ENCODE measurements at places on chromosomes 5 and 9.

DNA sequence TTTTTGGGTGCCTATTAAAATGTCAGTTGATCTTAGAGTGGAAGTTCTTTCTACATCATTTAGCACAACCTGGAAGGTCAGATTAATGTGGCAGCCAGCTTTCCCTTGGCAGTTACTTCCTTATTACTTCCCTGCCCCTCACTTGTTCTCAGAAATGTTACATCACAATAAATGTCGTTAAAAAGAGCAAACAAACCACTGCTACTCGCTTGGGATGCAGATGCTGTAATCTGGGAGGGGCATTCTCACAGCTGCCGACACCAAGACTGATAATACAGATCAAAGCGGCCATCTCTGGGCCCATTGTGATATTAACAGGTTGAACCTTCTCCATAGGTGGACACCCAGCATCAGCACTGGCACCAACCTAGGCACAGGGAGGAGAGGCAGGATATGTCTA is 29.3 kb downstream of the PLAC8L1 start:
- no peak for DNase-seq

- DNase-seq: no peak
Measured at GRCh38 chr9:69218166-69218565, 44.1 kb downstream of the TJP2 start.

DNA sequence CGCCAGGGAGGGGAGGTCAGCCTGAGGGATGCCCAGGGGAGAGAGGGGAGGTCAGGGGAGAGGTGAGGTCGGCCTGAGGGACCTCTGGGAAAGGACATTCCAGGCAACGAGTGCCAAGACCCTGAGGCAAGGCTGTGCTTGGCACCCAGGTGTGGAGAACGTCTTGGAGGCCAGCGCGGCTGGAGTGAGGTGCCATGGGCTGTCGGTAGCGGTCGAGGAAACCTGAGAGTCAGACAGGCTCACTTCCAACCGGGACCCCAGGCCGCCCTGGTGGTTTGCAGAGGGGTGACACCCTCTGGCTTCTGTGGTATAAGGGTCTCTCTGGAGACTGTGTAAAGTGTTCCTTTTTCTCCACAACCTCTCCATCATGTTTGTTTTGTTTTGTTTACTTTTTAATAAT is 82.9 kb downstream of the CACNA1B start:
- DNase-seq: no peak

- DNase-seq: no peak
Measured at GRCh38 chr5:172371684-172372083, 82.6 kb downstream of the SH3PXD2B start.

GRCh38 chr5:8188874-8189565 is 320.1 kb downstream of the MTRR start:
- DNase-seq: peak; percentile 11

- no peak for DNase-seq
Measured at GRCh38 chr5:52491071-52491787, 296.5 kb upstream of the ITGA1 start.

- DNase-seq: no peak
Measured at GRCh38 chr9:70635790-70636189, 221.3 kb upstream of the KLF9 start.

DNA sequence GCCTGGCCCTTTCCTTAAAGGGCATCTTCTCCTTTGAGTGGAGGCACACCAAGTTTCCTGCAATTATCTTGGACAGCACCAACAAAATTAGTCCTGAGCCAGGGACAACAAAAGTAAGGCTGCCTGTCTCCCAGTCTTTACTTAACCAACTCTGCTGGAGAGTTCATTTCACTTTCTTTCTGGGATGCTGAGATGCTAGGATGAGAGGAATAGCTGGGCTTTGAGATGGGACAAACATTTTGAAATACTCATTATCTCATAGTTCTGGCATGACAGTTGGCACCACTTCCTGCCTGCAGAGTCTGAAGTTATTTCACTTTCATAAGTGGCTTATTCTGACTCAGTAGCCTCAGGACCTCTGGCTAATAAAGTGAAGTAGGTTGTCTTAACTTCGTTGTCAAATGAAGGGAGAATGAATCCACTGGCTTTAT is 157.0 kb downstream of the C9orf152 start:
- peak; percentile 69 for DNase-seq

DNA sequence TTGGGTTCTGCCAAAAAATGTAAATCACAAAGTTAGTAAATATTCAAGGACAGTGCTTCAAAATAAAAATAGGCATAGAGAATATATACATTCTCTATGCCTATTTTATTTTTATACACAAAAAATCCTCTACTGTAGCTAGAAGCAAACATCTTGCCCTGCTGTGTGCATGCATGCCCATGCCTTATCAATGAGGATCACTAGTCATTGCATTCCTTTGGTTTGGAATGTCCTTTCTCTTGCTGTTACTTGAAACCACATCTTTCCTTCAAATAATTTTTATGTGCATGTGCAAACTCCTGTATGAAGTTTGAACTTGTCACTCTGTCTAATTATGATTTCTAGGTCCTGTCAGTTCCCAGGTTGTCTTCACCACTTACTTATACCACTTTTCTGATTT is 278.9 kb upstream of the IZUMO3 start:
- no peak for DNase-seq

GRCh38 chr9:137618105-137619067 is at the start of gene EHMT1:
Gene EHMT1, plus strand, starts transcription at chr9:137619005. Its CDS starts 24 bp downstream, at chr9:137619029.
- DNase-seq: peak; percentile 95

- no peak for DNase-seq
Measured at GRCh38 chr9:93415176-93415690, 36.3 kb upstream of the FAM120A start.

- DNase-seq: no peak
Measured at GRCh38 chr5:66417781-66418180, 178.4 kb upstream of the MAST4 start.

GRCh38 chr9:37904445-37905130 is 661 bp upstream of the SLC25A51 start:
- DNase-seq: no peak

GRCh38 chr5:181243018-181243563 is 615 bp downstream of the RACK1 start:
- DNase-seq: peak; percentile 29

DNA sequence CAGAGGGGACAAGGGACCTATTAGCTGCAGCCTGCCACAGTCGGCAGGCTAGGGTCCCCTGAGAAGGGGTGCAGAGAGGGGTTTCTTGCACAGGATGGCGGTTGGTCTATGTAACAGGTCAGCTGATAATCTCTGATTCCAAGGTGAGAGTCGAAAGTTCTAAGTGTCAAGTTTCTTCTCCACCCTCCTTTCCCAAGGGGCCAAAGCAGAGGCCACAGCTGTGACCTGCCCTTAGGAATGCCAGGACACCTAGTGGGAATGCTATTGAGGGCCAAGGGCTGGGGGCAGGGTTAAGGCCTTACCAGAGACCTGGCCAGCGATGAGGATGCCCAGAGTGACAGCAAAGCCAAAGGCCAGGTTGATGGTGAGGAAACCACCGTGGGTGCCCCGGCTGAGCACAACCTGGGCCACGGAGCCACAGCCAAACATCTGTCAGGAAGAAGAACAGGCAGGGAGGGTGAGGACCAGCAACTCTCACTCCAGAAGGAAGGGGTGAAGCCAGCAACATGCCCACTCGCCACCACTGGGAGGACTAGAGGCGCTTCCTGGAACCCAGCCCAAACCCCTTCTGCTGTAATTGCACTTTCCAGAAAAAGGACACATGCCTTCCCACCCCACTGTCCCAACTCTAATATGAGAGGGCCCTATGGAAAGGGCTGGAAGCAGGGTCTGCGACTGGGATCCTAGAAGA is 3.8 kb downstream of the AQP3 start:
- peak; percentile 33 for DNase-seq

DNA sequence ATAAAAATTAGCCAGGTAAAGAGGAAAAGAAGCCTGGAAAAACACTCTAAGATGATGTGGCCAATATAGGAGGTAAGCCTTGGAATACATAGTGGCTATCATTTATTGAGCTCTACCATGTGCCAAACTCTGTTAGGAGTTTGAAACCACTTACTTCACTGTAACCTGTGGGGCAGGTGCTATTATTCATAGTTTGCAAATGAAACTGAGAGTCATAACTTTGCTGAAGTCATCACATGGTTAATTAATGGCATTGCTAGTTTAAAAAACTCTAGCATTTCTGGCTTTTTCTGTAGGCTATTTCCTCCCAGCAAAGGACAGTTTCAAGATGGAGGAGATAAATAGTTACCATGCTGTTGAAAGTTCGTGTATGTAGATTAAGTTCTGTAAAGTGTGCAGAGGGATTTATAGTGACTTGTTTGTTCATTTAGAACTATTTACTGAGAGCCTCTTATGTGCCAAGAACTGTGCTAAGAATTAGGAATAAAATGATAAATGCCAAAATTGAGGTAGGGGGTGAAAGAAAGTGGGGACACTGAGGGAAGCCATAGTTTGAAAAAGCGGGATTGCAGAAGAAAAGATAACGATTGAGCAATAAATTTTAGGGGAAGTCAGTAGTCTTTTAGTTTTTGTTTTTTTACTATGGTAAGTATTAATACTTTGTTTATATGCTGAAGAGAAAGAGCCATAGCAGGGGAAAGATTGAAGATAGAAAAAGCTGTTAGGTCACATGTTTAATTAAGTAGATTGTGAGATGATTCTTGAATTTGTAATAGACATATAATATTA is 57.2 kb downstream of the WDR70 start:
- DNase-seq: peak; percentile 83

DNA sequence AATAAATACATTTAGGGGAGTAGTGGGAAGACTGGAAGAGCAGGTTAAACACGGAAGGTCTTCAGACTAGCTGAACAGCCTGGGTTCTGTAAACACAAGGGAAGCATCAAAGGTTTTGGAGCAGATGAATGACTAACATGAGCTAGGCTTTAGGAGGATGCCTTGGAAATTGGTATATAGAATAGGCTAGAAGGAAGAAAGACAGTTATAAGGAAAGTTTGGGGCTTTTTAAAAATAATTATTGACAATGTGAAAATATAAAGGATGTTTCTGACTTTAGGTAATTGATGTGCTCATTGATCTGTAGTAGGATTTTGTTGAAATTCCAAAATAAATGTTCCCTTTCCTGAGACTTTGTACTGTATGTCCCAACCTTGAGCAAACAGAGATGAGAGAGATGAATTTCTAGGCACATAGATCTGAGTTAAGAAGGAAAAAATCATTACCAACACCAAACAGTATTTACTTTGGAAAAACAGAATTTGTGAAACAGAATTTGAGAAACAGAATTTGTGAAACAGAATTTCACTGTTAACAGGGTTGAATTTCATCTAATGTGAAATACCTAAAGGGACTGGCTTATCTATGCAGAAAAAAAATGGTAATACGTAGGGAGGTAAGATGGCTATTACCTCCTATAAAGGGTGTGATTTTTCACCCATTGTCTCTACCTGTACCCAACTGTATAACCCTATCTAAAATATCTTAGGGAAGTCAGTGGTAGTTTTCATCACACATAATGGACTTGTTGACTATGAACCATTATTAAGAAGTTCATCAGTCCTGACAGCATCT is 28.8 kb downstream of the SKP2 start:
- DNase-seq: no peak

GRCh38 chr9:108056084-108056804 is 566.7 kb upstream of the KLF4 start:
- DNase-seq: no peak

DNA sequence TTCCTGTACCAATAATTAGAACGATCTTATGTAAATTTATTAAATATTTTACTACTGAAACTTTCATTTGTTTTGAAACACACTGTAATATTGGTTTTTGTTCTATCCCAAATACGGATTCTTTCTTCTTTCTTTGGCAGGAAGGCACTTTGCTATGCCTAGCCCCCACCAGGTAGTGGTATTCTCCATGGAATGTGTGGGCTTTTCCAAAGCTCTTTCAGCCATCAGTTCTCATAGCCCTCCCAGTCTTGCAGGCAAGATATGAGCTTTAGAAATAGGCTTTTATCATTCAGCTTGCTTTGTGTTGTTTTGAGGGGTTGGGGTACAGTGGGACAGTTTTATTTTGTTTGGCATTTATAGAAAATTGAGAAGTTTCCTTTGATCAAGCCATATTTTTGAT is 107.5 kb downstream of the DMXL1 start:
- no peak for DNase-seq

GRCh38 chr5:38265546-38266179 is 7.3 kb downstream of the EGFLAM start:
- DNase-seq: peak; percentile 73

DNA sequence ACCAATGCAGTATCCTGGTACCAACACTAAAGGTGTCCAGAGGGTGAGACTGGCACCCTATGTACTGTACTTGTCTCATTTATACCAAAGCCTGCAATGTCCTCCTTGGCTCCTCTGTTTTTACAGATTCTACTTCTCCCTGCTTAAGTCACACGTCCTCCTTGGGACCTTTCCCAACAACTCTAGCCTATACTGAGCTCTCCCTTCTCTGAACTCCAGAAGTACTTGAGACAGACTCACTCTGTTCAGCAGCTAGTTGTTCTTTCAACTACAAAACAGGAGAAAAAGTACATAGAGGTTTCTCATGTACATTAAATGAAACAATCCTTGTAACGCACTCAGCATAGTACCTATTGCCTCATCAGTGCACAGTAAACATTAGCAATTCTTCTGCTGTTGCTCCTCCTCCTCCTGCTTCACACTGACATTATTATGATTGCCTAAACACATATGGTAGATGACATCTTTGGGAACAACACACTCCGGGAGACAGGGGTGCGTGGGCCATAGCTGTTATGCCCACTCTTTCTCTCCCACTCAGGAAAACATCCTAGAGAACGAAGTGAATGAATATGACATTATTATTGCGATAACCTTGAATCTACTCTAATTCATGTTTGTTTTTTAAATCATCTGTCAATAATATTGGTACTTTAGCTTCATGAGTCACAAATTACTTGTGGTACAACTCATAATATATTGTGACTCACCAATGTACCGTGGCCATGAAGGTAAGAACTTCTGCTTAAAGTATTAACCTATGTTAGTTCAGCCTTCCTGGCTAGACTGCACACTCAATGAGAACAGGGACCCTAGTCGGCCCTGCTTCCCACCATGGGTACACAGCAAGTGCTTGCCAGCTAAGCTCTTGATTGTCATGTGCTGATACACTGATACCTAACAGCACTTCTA is 180.3 kb upstream of the ADRA1B start:
- no peak for DNase-seq

DNA sequence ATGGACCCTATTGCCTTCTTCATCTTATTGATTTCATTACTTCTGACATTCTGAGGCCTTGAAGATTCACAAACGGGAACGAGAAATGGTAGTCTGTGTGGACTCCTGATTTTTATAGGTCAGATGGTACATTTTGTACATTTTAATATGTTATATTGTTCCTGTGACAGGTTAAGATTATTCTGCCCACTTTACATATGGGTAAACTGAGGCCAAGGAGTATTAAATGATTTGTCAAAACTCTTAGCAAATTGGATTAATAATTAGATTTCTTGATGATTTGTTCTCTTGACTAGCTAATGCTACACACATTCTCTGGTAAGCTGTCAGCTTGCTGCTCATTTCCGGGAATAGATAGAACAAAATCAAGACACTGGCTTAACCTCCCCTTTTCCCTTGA is 1.9 kb downstream of the FAM53C start:
- DNase-seq: no peak

DNA sequence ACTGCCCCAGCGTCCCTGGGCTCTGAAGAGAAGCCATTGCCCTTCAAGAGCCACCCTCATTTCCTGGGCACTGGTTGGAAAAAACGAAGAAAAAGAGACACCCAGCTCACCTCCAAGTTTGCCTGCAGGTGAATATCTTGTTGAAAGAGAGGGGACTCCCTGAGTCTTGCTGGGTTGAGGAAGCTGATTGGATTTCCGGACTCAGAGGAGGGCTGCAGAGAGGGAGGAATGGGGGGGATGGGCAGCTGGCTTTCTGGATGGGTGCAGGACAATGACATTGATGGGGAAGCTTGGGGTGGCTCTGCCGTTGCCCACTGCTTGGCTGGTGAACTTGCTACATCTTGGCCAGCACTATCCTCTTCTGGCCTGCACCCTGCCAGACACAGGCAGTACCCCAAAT is 31.0 kb upstream of the IER5L start:
- DNase-seq: no peak
